ENCODE measurements at places on chromosomes 5 and 9.

GRCh38 chr5:177132136-177133095, 1.2 kb upstream of the NSD1 start:
- DNase-seq, result no peak

- DNase-seq, result no peak
Observed at GRCh38 chr9:92424340-92424739, at the start of gene OMD. OMD (minus strand) TSS chr9:92424471; CDS start chr9:92417558, 6,913 bp downstream.

DNA sequence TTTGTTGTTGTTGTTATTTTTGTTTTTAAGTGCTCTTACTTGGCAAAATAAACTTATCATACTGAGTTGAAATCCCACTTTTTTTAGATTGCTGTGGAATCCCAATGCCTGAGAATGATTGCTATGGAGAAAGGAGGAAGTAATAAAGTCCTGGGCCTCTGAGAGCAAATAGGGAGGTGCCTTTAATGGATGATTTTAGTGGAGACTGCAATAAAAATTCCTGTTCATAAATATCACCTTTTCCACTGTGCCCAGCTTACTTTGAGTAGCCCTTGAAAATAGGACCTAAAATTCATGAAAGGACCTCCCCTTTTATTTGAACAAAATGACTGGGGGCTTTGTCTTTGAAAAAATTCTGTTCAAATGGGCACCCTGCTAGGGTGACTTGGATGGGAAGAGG, 21.8 kb upstream of the ANKH start:
- DNase-seq, result no peak

- no peak for DNase-seq
Observed at GRCh38 chr5:145983446-145983845, 47.1 kb downstream of the SH3RF2 start.

GRCh38 chr5:73093943-73094342, 26.4 kb upstream of the TMEM171 start:
- DNase-seq, result no peak

DNA sequence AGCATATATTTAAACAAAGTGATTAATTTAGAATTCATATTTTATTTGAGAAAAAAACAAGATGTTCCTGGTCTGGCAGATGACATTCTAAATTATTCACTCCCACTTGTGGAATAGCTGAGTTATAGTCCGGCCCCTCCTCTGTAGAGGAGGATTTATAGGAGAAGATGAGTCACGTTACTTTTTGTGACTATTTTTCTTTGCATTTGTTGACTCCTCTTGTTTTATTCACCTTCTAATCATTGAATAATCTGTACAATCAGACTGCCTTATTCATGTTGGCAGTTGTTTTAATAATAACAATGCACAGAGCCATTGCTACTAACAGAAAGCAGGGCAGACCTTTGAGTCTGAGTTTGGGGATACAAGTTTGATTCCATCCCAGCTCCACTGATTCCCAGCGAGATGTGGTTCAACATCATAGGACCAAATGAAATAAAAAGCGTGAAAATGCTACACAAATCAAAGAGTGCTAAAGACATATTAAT, 23.2 kb downstream of the DOCK8 start:
- DNase-seq, result no peak

- no peak for DNase-seq
Observed at GRCh38 chr9:78932849-78933627, 636.1 kb downstream of the PSAT1 start.

DNA sequence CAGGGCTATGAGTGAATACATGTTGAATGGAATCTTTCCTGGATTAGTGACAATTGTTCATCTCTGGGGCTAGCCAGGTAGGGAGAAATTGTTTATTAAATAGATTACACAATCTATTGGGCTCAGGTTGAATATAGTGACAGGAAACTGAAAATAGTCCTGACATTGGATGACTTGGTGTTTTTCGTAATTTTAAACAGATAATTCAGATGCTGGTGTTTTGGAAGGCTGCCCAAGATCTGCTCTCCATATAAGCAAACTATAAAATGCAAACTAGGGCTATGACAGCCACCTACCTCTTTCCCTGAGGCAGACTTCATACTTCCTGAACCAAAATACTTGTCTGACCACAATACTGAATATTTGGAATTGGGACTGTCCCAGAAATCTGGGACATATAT, 99.1 kb downstream of the ENC1 start:
- DNase-seq, result no peak

- DNase-seq, result no peak
Observed at GRCh38 chr5:116524051-116524904, 50.3 kb downstream of the SEMA6A start.

DNA sequence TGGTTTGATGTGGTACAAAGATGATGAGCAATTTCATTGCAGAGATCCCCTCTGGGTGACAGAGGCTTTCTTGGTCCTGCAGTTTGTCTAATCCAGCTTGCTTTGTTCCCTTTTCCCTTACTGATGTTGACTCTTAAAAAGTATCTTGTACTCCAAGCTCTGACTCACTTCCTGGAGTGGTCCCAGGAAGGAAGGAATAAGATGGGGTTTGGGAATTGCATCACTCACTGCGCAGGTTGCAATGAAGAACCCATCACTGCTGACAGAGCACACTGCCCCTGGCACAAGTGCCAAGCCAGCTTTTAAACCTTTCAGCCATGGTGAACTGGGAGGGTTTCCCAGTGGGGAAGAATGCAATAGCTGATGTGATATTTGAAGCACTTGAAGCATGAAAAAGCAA, 662.2 kb upstream of the CTNND2 start:
- DNase-seq, result no peak

DNA sequence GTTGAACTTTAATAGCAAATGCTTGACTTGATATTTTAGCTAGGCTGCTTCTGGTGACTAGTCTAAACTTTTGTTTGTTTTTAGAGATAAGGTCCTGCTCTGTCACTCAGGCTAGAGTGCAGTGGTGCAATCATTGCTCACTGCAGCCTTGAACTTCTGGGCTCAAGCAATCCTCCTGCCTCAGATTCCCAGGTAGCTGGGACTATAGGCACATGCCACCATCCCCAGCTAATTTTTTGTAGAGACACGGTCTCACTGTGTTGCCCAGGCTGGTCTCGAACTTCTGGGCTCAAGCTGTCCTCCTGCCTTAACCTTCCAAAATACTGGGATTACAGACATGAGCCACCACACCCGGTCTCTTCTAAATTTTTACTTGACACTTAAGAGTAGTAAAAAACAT, 20.7 kb downstream of the CDC37L1 start:
- no peak for DNase-seq

- DNase-seq, result no peak
Observed at GRCh38 chr9:131631306-131631705, 86.0 kb downstream of the PRRT1B start.

DNA sequence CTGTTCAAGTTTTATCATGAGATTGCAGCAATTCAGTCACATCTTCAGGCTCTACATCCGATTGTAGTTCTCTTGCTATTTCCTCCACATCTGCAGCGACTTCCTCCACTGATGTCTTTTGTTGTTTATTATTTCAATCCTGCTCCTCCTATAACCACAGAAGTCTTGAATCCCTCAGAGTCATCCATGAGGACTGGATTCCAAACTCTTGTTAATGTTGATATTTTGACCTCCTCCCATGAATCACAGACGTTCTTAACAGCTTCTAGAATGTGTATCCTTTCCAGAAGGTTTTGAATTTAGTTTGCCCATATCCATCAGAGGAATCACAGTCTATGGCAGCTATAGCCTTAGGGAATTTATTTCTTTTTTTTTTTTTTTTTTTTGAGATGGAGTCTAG, 3.6 kb downstream of the FBXO38 start:
- no peak for DNase-seq

DNA sequence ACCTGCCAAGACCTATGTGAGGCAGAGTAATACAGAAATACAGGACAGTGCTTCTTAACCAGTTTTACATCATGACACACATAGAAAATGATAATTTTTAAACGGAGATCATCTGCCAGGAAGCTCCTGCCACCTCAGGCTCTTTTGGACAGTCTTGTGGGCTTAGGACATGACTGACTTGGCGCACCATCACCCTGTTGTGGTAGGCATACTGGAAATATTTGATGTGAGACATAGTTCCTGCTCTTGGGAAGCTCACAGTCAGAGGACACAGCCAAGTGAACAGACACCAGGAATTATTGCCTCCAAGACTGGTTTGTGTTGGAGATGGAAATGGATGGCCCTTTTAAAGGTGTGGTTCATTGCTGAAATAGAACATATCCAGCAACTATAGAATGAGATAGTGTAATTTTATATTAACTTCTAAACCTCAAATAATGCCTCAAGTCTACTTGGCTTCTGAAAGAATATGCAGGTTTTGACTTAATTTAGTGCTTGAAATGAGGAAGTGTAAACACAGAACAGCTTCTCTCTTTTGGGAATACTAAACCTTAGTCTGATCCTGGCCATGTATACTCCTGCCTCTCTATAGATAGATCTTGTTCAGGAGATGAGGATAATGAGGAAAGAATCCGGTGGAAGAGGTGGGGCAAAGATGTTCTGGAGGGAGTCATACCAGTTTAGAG, 19.7 kb downstream of the CPEB4 start:
- no peak for DNase-seq

DNA sequence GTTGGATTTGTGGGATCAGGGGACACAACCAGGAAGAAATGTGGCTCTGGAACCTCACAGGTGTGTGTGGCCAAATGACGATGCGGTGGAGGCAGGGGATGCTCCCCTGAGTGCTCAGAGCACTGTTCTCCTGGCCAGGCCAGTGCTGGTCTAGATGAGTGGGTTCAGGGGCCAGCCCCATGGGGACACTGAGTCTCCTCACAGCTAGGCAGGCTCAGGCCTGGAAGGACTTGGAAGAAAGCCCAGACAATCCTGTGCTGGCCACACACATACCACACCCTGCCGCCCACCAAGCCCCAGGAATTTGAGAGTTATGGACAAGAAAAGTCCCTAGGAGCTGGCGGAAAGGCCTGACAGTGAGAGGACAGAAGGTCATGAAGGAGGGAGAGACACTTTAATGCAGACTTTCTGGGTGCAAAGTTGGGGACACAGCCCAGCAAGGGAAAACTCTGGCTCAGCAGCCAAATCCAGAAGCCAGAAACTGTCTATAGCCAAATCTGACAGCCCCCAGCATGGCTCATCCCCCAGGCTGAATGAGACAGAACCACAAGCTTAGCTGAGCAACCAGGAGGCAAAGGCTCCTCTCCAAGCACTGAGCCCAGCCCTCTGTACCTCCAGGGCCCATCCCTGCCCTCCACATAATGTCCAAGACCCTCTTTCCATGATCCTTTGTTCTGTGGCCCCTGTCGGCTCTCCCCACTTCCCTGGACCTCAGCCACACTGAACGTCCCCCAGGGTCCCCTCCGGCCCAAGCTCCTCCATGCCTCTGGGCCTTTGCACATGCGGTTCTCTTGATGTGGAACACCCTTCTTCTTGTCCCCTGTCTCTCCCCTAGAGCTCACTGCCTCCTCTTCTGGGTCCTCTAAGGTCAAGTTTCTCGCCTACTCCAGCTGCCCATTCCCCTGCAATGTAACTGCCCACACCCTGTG, 22.4 kb downstream of the LHX6 start:
- no peak for DNase-seq

- peak; percentile 23 for DNase-seq
Observed at GRCh38 chr5:169945831-169946261, 34.4 kb downstream of the INSYN2B start.

DNA sequence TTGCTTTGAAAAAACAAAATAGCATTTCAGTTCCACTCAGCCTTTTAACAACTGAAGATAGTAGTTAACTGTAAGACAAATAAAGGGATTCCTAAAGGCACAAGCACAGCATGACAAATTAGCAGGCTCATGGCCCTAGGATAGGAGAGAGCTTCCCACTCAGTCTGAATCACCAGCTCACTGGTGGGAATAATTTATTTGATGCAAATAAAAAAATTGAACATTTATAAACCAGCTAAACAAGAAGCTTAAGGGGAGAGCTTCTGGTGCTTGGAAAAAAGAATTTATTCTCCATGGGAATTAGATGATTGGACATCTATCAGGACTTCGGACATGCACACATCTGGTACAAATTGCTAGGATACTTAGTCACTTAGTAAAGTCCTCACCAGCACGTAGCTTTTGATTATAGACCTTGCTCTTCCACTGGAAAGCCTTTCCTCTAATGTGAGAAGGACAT, 294.1 kb upstream of the TNC start:
- no peak for DNase-seq

GRCh38 chr5:13536933-13537332, 407.6 kb downstream of the DNAH5 start:
- DNase-seq, result no peak

- DNase-seq, result no peak
Observed at GRCh38 chr5:118224546-118224945, 763.8 kb downstream of the DTWD2 start.

GRCh38 chr9:114047717-114048116, 30.4 kb downstream of the AMBP start:
- peak; percentile 42 for DNase-seq

- no peak for DNase-seq
Observed at GRCh38 chr5:40606077-40606765, 73.5 kb upstream of the PTGER4 start.

GRCh38 chr9:34405719-34406118, 29.0 kb upstream of the MYORG start:
- no peak for DNase-seq

- no peak for DNase-seq
Observed at GRCh38 chr5:43281840-43282658, 31.2 kb downstream of the HMGCS1 start.

- no peak for DNase-seq
Observed at GRCh38 chr5:17076272-17076671, 140.2 kb upstream of the MYO10 start.

- no peak for DNase-seq
Observed at GRCh38 chr5:6873359-6873758, 160.1 kb downstream of the TENT4A start.

DNA sequence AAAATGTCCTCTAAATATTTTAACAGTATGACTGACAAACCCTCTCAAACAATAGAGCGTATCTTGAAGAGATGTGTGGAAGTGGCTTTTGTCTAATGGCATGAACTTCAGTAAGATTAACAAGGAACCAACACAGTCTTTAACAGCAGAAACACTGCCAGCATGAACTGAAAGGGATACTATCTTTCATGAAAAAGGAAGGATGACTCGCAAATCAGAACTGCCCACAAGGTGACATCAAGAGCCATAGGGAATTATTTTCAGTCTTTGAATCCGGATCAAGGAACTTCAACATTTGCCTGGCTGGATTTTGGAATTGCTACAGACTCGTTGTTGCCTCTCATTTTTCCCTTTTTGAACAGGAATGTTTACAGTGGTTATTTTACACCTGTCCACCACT, 5.1 kb upstream of the HEXB start:
- DNase-seq, result no peak

DNA sequence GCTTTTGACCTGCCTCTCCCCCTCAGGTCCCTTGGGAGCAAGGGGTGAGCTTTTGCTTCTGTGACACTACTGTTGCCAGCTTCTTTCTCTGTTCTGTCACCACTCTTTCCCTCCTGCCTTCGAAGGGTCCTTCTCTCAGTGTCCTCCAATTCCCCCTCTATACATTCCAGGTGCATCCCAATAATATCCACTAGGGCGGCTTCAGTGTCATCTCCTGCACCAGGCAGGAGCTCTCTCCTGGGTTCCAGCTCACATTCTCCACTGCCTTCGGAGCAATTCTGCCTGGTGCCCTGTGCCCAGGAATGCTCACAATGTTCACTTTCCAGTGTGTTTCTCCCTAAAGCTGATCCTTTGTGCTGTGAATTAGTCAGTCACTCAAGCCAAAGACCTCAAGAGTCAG, 83.9 kb upstream of the CXCL14 start:
- DNase-seq, result no peak
